ENCODE measurements at places on chromosomes 7 and 10. TPM values are rescaled to one million over a fixed set of nuclear protein-coding genes. Genes with fewer than 3 reads are reported as not detected.
A peak's percentile ranks its signal among the peaks of the same experiment; 100 is the strongest.

- H3K27ac ChIP-seq, result no peak overlapping the region
- no peaks in the 10 kb centered on the region for H3K4me1 ChIP-seq
- DNase-seq, result no peak
- H3K4me3 ChIP-seq, result no peak overlapping the region
- H3K27me3 ChIP-seq, result no peaks in the 10 kb centered on the region
These were observed 16.9 kb upstream of the KIF5B start for GRCh38 chr10:32073128-32073527.

GRCh38 chr7:17123020-17123419 lies 175.4 kb upstream of the AHR start:
- H3K27me3 ChIP-seq, result no peaks in the 10 kb centered on the region
- no peaks in the 10 kb centered on the region for H3K36me3 ChIP-seq
- no peak overlapping the region for H3K4me3 ChIP-seq
- H3K4me1 ChIP-seq, result no peaks in the 10 kb centered on the region
- DNase-seq, result no peak

DNA sequence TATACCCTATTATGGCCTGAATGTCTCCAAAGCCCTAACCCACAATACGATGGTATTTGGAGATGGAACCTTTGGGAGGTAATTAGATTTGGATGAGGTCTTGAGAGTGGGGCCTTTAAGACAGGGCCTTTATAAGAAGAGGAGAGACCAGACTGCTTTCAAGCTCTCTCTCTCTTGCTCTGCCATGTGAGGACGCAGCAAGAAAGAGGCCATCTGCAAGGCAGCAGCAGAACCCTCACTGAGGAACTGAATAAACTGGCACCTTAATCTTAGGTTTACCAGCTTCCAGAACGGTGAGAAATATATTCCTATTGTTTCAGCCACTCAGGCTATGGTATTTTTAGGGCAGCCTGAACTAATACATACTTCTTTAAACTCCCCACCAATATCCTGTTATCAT lies 2.0 kb upstream of the GNAI1 start:
- H3K27ac ChIP-seq, result no peak overlapping the region
- DNase-seq, result no peak
- H3K36me3 ChIP-seq, result no peaks in the 10 kb centered on the region
- H3K27me3 ChIP-seq, result no peaks in the 10 kb centered on the region

- H3K4me1 ChIP-seq, result no peaks in the 10 kb centered on the region
- no peak overlapping the region for H3K4me3 ChIP-seq
- no peaks in the 10 kb centered on the region for H3K27me3 ChIP-seq
These were observed 214.2 kb upstream of the ADO start for GRCh38 chr10:62590306-62590705.

DNA sequence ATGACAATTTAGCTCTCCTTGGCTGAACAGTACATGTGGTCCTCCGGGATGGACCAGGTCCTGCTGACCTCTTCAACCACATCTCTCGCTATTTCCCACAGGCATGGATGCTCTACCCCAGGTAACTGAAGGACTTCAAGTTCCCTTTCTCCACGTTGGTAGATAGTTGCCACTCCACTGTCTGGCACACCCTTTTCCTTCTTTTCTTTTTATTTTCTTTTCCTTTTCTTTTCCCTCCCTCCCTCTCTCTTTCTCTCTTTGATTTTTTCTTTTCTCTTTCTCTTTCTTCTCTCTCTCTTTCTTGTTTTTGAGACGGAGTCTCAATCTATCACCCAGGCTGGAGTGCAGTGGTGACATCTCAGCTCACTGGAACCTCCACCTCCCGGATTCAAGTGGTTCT lies 2.8 kb upstream of the ACBD7 start:
- H3K4me1 ChIP-seq, result no peaks in the 10 kb centered on the region
- no peaks in the 10 kb centered on the region for H3K36me3 ChIP-seq
- no peak for DNase-seq
- H3K27me3 ChIP-seq, result no peaks in the 10 kb centered on the region

DNA sequence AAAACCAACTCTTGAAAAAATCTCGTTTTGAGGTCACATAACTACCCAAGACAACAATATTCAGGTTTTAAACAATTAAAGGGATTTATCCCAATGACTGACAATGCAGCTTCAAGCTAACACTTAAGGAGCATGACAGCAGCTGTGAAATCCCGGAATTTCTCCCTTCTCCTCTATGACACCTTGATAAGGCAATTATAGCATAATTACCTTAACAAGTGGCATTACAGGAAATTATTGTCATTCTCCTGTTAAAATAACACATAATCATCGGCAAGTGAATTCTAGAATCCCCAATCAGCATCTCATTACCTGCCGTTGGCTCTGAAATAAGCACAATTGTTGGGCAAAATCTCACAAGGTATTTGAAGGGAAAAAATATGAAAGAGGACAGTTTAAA lies 417.0 kb upstream of the PFKP start:
- no peaks in the 10 kb centered on the region for H3K27me3 ChIP-seq
- H3K27ac ChIP-seq, result no peak overlapping the region
- no peaks in the 10 kb centered on the region for H3K36me3 ChIP-seq
- no peaks in the 10 kb centered on the region for H3K4me1 ChIP-seq

GRCh38 chr7:50822110-50822509 lies 39.4 kb upstream of the GRB10 start:
- H3K4me1 ChIP-seq, result peaks cover 12% of the 10 kb centered on the region
- H3K27ac ChIP-seq, result no peak overlapping the region
- no peak overlapping the region for H3K4me3 ChIP-seq
- H3K27me3 ChIP-seq, result no peaks in the 10 kb centered on the region
- no peaks in the 10 kb centered on the region for H3K36me3 ChIP-seq
- DNase-seq, result no peak

GRCh38 chr10:92834986-92835385 lies 13.3 kb upstream of the EXOC6 start:
- no peak overlapping the region for H3K4me3 ChIP-seq
- no peak for DNase-seq
- H3K27ac ChIP-seq, result no peak overlapping the region
- H3K4me1 ChIP-seq, result no peaks in the 10 kb centered on the region

GRCh38 chr7:100489824-100490223 lies 6.1 kb downstream of the NYAP1 start:
- peak; percentile 100 for DNase-seq
- H3K4me1 ChIP-seq, result peaks cover 46% of the 10 kb centered on the region
- H3K36me3 ChIP-seq, result no peaks in the 10 kb centered on the region
- H3K27ac ChIP-seq, result no peak overlapping the region

GRCh38 chr7:143258831-143259230 lies 4.4 kb upstream of the GSTK1 start:
- no peak for DNase-seq
- no peaks in the 10 kb centered on the region for H3K36me3 ChIP-seq
- no peaks in the 10 kb centered on the region for H3K4me1 ChIP-seq
- H3K27me3 ChIP-seq, result no peaks in the 10 kb centered on the region
- no peak overlapping the region for H3K4me3 ChIP-seq
- H3K27ac ChIP-seq, result no peak overlapping the region

GRCh38 chr7:63931985-63932577 lies 66.6 kb upstream of the ZNF722 start:
- H3K36me3 ChIP-seq, result no peaks in the 10 kb centered on the region
- DNase-seq, result no peak
- no peaks in the 10 kb centered on the region for H3K27me3 ChIP-seq
- no peaks in the 10 kb centered on the region for H3K4me1 ChIP-seq
- no peak overlapping the region for H3K4me3 ChIP-seq

- peaks cover 15% of the 10 kb centered on the region for H3K4me1 ChIP-seq
- DNase-seq, result no peak
- H3K4me3 ChIP-seq, result no peak overlapping the region
- H3K27ac ChIP-seq, result no peak overlapping the region
- no peaks in the 10 kb centered on the region for H3K27me3 ChIP-seq
These were observed 105.5 kb downstream of the SLIT1 start for GRCh38 chr10:97080051-97080776.

DNA sequence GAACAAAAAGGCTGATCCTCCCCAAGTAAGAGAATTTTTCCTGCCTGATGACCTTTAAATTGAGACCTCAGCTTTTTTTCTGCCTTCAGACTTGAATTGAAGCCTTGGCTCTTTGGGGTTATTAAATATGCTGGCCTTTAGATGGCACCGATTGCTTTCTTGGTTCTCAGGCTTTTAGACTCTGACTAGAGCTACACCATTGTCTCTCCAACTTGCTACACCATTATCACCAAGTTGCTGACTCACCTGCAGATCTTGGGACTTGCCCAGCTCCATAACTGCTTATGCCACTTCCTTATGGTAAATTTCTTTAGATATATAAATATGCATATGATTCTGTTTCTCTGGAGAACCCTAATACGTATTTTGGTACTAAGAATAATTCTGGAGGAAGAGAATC lies 3.1 kb upstream of the ABCA13 start:
- H3K27ac ChIP-seq, result no peak overlapping the region
- H3K4me1 ChIP-seq, result no peaks in the 10 kb centered on the region
- no peak overlapping the region for H3K4me3 ChIP-seq
- DNase-seq, result no peak
- no peaks in the 10 kb centered on the region for H3K36me3 ChIP-seq

GRCh38 chr7:94054130-94054529 lies 50.0 kb upstream of the BET1 start:
- no peaks in the 10 kb centered on the region for H3K4me1 ChIP-seq
- H3K27ac ChIP-seq, result no peak overlapping the region
- no peak overlapping the region for H3K4me3 ChIP-seq
- no peaks in the 10 kb centered on the region for H3K36me3 ChIP-seq
- no peaks in the 10 kb centered on the region for H3K27me3 ChIP-seq

DNA sequence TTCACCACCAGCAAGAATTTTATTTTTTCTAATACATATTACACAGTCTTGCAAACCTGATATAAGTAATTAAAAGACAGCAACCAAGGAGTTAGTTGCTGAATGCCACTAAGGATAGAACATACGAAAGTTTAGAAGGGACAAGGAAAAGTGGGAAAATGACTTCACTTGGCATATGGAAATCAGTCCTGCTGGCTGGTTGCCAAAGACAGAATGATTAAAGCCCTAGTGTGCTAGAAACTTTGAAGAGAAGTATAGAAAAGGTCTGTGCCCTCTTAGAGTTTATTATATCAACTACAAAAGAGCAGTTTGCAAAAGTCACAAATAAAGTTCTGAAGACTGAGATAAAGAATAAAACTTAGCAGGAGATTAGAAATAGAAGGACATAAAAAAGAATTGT lies 5.8 kb upstream of the YAE1 start:
- no peaks in the 10 kb centered on the region for H3K27me3 ChIP-seq
- no peaks in the 10 kb centered on the region for H3K36me3 ChIP-seq
- H3K4me1 ChIP-seq, result peaks cover 3% of the 10 kb centered on the region
- no peak for DNase-seq

DNA sequence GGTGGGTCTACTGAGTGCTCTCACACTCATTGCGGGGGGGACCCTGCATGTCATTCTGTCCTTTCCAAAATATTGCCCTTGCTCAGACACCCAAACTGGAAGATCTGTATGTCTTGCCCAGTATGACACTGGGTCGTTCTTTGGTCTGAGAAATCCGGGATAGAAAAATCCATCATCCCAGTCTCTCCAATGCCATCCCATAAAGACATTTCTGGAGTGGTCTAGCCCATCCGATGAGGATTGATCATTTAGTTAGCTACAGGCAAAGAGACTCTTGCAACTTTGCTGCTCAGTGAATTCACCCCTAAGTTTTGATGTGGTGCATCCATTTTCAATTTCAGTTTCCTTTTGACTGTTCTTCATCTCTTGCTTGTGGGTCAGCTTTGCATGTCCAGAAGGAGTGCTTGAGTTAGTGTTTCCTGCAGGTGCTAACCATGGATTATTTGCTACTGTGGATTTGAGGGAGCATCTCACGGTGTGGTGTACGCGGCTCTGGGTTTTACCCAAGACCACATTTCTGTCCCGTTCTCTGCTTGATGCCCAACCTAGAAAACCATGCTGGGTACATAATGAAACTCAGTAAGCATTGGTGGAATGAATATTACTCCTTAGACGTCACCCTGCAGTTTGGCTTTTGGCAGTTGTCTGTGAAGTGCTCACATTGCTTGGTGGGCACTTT lies 247.0 kb upstream of the MKI67 start:
- H3K4me3 ChIP-seq, result no peak overlapping the region
- DNase-seq, result no peak
- H3K4me1 ChIP-seq, result no peaks in the 10 kb centered on the region
- no peaks in the 10 kb centered on the region for H3K27me3 ChIP-seq
- H3K27ac ChIP-seq, result no peak overlapping the region

- H3K27ac ChIP-seq, result no peak overlapping the region
- H3K36me3 ChIP-seq, result peaks cover 15% of the 10 kb centered on the region
- no peaks in the 10 kb centered on the region for H3K27me3 ChIP-seq
- DNase-seq, result no peak
- no peak overlapping the region for H3K4me3 ChIP-seq
These were observed 14.8 kb downstream of the GPAM start for GRCh38 chr10:112168733-112169132.

DNA sequence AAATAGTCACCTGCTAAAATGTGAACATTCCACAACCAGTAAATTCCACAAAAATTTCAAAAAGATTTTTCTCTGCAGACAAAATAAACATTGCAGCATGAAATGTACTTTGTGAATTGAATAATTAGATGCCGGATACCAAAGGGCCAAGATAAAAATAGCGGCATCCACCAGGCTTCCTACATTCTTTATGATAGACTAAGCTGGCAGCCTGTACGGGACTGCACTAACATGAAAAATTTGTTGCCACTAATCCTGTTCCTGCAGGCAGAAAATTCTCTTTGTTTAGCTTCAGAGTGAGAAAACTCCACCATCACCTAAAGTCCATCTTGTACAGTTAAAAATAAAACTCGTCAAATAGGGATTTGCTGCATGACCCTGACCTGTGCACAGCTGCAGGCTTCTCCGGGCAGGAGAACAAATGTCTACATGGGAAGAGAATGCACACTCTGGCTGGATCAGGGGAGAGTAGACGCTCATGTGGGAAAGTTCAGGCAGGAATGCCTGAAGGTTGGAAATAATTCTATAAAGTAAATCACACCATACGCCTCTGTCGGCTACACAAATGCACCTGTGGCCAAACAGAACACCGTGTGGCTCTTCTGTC lies 15.6 kb upstream of the ADO start:
- H3K27me3 ChIP-seq, result no peaks in the 10 kb centered on the region
- H3K36me3 ChIP-seq, result no peaks in the 10 kb centered on the region
- DNase-seq, result no peak
- no peak overlapping the region for H3K4me3 ChIP-seq
- H3K27ac ChIP-seq, result no peak overlapping the region

MRC1 gene
- not detected for total RNA-seq

NPS gene
- not detected for total RNA-seq

KIF11 gene
- total RNA-seq, result 128 TPM

WNT8B gene
- 9.0 TPM for total RNA-seq

NOC3L gene
- total RNA-seq, result 31.0 TPM

UCMA gene
- not detected for total RNA-seq

TMEM236 gene
- total RNA-seq, result 0.06 TPM

PALD1 gene
- total RNA-seq, result 20.4 TPM

RBM20 gene
- total RNA-seq, result 0.28 TPM
